ENCODE measurements at places on chromosomes 7 and 10. TPM values are rescaled to one million over a fixed set of nuclear protein-coding genes. Genes with fewer than 3 reads are reported as not detected.

- no peak for DNase-seq
Measured at GRCh38 chr7:115178835-115179234, 256.9 kb downstream of the MDFIC start.

DNA sequence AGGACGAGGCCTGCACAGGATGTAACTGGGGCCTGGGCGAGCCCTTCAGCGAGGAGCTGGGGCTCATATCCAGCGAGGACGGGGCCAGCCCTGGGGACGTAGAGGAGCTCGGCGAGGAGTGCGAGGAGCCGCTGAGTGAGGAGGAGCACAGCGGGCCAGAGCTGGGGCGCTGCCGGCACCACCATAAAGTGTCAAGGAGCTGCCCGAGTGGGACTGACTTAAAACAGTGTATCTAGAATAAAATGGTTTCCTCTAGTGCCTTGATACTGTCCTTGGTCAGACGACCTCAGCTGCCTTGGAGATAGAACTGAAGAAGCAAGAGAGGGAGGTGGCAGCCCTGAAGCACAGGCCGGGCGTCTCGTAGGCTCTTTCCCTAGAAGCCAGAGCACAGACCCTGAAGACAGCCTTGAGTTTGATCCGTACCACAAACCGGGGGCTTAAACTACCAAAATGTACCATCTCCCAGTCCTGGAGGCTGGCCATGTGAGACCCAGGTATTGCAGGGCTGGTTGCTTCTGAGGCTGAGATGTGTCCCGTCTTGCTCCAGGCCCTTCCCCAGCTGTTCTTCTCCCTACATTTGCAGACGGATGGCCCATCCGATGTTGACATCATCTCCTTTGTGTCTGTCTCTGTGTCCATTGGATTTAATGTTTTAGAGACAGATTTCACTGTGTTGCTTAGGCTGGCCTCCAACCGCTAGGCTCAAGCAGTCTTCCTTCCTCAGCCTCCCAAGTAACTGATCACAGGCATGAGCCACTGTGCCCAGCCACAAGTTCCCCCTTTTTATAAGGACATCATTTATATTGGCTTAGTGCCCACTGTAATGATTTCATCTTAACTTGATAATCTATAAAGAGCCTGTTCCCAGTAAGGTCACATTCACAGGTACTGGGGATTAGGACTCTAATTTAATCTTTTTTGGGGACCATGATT lies 35.8 kb downstream of the DNAJB6 start:
- DNase-seq, result no peak

GRCh38 chr7:28729727-28730126 lies 228.4 kb downstream of the TRIL start:
- no peak for DNase-seq

DNA sequence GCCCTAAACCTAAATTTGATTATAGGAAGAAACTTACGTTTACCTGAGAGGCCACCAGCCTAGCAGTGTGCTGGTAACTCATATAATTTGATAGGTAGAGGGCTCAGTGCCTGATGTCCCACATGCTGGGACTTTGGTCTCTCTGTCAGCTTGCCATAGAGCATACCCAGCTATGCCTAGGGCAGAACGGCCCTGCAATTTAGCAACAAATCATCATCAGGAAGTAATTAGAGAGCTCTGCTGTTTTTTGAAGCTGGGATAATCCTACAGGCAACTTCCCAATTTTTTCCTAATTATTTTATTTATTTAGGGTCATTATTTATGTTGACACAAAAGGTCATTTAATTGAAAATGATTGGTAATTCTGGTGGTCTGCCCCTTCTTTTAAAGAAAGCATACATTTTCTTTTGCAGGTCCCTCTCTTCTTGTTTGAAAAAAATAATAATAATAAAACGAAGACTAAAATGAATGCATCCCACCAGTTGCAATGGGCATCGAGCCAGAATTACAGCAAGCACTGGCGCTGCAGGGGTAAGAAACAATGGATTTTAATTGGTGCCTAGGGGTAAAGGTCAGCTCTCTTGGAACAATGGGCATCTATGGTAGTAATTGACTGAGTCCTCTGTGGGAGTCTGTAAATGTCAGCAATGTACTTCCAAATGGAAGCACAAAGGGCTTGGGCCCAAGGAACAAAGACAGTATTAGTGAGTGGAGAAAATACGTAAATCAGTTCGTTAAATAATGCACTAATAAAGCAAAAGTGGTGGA lies 348.0 kb downstream of the SORCS1 start:
- no peak for DNase-seq

DNA sequence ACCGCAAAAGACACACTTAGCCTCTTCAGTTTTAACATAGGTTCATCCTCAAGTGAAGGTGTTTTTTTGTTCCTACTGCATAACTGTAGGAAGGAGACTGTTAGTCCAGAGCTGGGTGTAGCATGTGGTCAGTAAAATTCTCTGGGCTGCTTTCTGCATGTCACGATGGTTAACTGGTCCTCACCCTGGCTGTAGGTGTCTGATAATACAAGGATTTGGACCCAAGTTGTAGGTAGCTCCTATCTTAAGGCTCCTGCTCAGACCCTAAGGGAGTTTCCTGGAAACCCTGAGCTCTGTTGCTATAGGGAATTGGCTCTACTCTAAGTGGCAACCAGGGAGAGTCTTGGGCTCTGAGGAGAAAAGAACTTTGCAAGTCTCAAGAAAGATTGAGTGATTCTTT lies 112.9 kb downstream of the SAMD9 start:
- no peak for DNase-seq

DNA sequence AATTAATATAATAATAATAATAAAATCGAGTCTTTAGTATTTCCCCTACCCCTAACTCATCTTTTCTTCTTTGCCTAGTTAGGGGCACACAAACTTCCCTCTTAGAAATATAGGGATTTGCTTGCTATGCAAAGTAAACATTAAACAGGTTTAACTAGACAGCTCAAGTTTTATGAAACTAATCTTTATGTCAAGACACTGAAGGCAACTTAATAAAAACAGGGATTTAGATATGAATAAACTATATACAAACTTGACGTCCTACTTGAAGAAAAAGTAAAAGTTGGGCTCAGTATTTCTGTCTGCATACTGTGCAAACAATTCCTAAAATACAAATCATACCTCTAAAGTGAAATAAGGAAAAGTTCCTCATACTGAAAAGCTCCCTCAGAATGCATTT lies 52.1 kb upstream of the CAV2 start:
- DNase-seq, result no peak

The IL6 gene
- 0.83 TPM for total RNA-seq
